Left forelimb (tissue), 1 donor: ENCODE measurements at places on chromosomes 2 and 18.

- DNase-seq: no peak
Measured at GRCh38 chr2:66447677-66448076, 12.8 kb downstream of the MEIS1 start.

GRCh38 chr18:44709307-44710126 is 28.8 kb downstream of the SETBP1 start:
- DNase-seq: no peak

DNA sequence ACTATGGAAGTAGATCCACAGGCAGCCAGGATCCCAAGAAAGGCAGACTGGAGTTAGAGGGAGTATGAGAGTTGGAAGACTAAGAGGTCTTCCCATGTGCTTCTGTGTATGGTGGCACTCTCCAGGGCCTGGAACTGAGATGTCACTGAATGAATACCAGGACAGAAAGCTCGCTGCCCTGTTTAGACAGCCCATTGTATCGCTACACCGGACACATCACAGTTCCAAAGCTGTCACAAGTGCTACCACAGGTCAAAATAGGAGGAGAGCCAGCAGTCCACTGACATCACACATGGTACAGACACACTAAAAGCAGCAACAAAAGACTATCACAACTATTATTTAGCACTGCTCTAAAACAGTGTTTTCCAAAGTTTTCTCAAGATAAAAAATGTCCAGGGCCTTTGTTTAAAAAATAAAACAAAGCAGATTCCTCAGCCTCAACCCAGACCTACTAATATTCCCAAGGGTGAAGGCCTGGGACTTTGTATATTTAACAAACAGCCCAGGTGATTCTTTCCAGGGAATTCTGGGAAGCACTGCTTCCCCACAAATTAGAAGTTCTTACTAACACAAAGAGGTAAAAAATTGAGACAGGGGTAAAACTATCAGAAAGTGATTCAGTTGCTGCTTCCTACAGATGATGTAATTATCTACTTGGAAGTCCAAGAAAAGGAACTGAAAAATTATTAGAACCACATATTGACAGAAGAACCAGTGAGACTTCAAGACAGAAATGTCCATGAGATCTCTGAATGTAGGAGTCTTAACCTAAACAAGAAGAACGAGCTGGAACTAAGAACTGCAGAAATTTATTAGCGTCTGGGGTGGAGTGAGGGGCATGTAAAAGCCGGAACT is 116.0 kb downstream of the DTNB start:
- DNase-seq: no peak

- no peak for DNase-seq
Measured at GRCh38 chr2:106119074-106119473, 75.0 kb downstream of the UXS1 start.

GRCh38 chr18:79877163-79878091 is 74.0 kb downstream of the SLC66A2 start:
- peak; percentile 53 for DNase-seq

DNA sequence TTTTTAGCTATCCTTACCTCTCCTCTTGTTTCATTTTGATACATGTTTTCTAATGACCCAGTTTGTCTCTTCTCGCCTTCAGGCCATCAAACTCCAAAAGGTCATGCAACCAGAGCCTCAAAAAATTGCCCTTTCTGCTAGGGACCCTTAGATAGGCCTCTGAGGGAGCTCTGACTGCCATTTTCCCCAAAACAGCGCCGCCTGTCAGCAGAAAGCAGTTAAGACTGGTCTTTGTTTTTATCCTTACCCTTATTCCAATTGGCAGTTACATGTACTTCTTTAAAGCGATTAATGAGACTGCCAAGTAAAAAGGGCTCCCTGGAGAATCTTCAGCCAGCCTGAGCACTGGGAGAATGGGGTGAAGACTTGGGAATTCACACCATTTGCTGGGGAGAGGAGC is 55.1 kb upstream of the RIT2 start:
- no peak for DNase-seq

DNA sequence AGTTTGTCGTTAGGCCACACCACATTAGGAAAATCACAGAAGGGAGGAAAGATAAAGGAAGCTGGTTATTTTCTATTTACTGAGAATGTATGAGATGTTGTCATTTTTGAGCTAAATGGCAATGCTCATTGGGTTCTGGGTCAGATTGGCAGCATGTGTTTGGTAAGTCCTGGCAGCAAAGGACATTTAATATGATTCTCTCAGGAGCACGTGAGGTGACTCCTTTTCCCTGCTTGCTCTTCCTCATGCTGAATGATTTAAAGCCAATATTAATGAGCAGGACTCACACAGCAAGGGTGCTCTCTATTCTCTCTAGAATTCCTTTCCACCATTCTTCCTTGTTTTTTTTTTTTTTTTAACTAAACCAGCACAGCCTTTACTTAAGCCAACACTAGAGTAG is 298.2 kb downstream of the XIRP2 start:
- no peak for DNase-seq

DNA sequence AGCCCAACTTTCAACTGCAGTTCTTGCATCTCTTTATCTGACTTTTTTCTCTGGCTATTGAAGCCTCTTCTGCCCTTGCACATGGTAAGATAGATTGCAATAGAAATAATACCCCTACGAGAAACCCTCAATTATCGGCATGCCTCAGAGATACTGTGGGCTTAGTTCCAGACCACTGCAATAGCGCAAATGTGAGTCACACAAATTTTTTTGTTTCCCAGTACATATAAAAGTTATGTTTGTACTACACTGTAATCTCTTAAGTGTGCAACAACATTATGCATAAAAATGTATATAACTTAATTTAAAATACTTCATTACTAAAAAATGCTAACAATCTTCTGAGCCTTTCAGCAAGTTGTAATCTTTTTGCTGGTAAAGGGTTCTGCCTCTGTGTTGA is 124.7 kb downstream of the PDE1A start:
- DNase-seq: no peak

GRCh38 chr18:79067611-79068010 is 1.6 kb upstream of the ATP9B start:
- DNase-seq: no peak

DNA sequence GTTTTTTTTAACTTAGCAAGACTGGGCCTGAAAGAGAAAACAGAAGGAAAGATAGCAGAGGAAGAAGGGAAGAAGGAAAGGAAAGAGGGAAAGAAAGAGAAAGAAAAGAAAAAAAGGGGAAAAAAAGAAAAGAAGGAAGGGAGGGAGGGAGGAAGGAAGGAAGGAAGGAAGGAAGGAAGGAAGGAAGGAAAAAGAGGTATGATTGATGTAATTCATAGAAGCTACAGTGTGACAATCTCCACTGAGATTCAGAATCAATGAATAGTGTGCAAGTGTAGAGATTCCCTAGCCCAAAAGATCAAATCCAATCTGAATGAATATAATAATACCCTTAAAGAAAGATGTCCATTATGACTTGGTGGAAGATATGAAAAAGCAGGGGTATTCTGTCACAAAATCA is 126.9 kb upstream of the DNAJC10 start:
- DNase-seq: no peak

GRCh38 chr2:218471036-218471435 is 52.1 kb downstream of the VIL1 start:
- DNase-seq: no peak

GRCh38 chr2:96414161-96414710 is 78.7 kb downstream of the NCAPH start:
- no peak for DNase-seq

- no peak for DNase-seq
Measured at GRCh38 chr2:176147800-176148496, 3.4 kb upstream of the HOXD4 start.

- DNase-seq: no peak
Measured at GRCh38 chr18:23596183-23596582, 9.9 kb upstream of the NPC1 start.

DNA sequence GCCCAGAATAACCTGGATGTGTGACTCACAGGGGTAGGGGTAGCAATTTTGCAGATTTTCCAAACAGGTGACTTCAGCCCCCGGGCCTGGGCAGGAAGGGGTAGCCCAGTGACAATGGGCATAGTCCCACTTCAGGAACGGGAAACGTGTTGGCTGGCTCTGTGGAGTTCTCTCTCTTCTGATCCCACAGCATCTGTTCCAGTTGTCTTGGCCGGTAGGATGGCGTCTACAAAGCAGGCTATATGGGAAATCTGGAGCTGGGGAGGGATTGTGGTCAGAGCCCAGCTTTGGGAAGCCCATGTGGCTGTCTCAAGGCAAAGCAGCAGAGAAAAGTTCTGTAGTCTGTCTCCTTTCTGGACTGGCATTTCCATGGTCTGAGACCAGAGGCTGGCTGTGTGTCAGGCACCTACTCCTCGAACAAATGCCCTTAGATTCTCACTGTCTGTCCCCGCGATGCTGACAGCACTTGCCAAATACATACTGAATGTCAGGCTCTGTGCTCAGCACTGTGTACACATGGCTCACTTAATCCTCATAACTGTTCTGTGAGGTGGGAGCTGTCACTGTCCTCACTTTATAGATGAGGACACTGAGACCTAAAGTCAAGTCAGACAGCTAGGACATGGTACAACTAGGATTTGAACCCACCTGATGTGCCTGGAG is 17.9 kb upstream of the TMEM214 start:
- DNase-seq: no peak

DNA sequence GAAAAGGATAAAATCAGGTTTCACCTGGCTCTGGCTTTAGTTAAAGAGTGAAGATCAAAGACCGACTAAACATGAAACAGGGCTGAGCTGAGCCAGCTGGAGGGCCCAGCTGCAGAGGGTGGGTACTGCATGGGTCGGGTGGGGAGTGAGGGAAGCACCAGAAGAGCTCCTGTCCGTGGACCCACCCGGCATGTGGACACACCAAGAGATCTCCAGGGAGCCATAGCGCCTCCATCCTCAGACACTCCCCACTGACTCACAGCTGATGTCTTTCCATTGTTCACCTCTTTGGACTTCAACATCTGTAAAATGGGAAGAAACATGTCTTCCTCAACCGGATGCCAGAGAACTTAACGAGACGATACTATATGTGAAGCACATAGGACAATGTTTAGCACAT is 178.3 kb upstream of the KLHL29 start:
- no peak for DNase-seq

GRCh38 chr2:56531668-56532420 is 348.1 kb downstream of the CCDC85A start:
- DNase-seq: no peak

DNA sequence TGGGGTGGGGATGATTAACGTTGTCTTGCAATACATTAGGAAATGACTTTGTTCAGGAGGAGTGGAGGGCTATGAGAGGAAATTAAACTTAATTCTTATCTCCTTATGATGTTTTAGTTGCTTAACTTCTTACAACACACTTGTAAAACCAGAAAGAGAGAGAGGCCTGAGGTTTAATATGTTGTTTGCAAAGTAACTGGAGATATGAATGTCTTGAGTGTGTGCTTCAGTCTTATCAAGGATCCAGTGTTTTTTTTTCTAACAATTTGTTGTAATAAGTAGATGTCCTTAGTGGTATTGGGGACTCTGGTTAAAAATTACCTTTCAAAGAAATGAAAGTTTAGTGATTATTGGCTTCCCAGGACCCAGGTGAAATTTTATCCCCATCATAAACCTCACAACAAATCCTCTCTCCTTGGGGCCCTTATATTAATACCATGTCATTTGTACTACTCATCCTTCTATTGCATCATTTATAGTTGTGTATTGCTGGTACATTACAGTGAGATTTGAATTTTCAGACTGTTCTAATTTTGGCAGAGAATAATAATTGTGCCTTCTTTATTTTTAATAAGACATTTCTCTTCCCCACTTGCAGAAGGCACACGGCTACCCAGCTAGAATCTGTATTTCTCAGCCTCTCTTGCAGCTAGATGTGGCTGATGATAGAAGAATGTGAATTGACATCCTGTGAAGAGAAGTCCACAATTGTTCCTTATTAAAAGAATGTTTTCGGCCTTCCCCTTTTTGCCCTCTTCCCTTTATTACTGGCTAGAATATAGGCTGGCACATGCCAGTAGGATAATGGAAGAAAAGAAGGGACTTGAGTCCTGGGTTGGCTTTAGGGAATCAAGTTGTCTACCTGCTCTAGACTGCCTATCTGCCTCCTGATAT is 91.9 kb upstream of the CXCR4 start:
- no peak for DNase-seq

DNA sequence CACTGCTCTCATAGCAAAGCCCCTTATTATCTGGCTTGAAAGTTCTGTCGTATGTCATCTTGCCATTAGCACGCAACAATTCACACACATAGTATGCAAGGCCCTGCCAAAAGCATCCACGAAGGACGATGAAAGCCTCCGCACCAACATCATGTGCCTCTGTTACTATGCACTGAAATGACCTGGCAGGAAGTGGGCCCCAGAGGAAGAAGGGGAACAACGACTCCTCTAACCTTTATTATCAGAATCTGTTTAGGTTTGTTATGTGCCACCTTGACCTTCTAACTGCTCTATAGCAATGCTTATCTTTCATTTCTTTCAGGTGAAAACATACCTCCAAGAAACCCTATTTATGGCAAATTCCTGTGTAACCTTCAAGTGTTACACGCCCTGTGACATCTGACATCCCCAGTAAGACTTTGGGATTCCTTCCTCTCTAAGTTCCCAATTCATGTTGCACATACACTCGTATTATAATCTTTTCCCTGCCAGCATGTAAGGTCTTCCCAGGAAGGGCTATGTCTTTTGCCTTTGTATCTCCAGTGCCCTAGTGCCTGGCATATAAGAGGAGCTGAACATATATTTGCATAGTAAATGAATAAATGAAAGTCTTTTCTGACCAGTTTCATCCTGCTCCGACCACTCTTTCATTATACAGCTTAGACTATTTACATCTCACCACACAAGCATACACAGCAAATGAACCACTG is 7.0 kb upstream of the NDUFV2 start:
- DNase-seq: no peak

- no peak for DNase-seq
Measured at GRCh38 chr2:129263939-129264338, 715.5 kb upstream of the RAB6C start.
